ENCODE measurements at places on chromosomes 5 and 9.

DNA sequence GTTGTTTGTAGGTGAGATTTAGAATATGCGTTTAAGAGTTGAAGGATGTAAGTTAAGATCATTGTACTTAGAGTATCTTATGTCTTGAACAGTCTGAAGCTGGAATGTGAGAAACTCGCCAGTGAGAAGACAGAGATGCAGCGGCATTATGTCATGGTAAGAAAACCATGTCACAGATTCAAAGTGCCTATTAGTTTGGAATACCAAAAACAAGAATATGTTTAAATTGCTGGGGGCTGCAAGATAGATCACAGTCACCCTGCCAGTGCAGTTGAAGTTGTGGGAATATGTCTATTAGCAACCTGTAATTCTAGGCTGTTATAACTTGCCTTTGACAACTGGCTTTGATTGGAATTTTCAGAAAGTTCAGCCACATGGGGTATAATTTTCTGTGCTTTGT lies 3.0 kb downstream of the TLE4 start:
- no peak for DNase-seq

DNA sequence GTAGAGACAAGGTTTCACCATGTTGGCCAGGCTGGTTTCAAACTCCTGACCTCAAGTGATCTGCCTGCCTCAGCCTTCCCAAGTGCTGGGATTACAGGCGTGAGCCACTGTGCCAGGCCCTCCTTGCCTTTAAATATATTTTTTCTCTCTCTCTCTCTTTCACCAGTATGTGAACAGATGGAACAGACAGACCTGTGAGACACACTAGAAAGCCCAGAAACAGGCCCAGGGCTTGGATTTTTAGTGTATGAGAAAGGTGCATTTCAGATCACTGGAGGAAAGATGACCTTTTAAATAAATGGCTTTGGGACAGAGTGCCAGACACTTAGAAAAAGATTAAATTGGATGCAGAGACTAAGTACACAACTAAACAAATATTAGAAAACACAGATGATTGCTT lies 3.1 kb downstream of the RASGEF1C start:
- DNase-seq = no peak

- DNase-seq = no peak
Measured at GRCh38 chr5:18686253-18686652, 1052.0 kb downstream of the TAF11L14 start.

- no peak for DNase-seq
Measured at GRCh38 chr5:134555223-134555889, 29.9 kb downstream of the JADE2 start.

DNA sequence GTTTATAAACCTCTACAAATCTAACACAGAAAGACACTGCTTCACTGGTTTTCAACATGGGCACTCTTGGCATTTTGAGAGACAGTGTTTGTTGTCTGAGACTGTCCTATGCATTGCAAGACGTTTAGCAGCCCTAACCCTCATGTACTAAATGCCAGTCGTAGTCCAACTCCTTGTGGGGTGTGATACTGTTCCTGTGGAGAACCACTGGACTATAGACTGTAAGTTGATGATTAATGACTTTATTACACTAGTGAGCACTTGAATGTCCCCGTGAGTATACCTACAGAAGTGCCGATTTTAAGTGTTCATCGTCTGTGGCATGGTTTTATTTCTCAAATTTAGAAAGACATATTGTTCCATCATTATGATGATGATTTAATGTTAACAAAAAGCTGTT lies 46.2 kb downstream of the RECK start:
- no peak for DNase-seq

DNA sequence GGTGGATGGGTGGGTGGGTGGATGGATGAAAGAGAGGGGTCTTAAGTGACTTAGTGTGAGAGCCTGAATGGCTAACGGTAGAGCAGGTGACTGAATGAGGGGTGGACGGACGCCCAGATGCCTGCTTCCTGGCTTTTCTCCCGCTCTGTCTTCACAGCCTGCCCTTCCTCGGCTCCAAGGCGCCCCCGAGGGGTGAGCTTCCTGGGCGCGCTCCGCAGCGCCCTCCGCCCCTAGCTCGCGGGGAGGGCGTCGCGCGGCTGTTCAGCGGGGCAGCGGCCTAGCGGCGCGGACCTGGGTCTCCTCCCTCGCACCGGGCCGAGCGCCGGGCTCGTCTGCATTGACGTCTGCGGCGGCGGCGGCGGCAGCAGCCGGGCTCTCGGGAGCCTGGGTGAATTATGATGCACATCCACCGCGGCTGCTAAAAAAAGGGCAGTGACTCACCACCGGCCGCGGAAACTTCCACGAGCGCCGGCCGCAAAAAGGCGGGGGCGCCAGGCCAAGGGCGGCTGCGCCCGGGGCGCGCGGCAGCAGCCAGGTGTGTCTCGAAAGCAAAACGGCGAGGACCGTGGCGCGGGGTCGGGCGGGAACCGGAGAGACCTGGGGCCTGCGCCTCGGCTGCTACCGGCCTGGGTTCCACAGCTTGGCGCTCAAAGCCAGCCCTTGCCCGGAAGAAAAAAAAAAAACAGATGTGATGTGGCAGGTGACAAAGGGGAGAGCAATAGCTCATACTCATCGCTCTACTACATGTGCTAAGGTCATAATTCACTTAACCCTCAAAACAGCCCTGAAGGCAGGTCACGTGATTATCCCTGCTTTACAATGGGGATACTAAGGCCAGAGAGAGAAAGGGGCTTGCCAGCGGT lies 143.0 kb upstream of the ADRA1B start:
- peak; percentile 15 for DNase-seq

DNA sequence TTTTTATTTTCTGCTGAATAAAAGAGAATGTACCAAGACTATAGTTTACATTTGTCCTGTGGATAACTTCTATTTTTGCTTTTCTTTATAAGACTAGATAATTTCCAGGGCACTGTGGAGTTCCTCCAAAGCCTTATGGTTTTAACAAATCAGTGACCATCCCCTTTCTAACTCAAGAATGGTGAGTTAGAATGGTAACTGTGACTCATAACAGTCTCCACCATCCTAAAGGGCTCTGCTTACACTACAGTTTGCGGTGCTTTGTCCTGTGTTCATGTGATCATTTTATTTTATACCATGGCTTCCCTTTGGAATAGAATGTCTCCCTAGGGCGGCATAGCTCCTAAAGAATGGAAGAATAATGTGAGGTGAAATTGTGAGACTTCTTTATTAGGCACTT lies 30.2 kb downstream of the WDR36 start:
- no peak for DNase-seq

DNA sequence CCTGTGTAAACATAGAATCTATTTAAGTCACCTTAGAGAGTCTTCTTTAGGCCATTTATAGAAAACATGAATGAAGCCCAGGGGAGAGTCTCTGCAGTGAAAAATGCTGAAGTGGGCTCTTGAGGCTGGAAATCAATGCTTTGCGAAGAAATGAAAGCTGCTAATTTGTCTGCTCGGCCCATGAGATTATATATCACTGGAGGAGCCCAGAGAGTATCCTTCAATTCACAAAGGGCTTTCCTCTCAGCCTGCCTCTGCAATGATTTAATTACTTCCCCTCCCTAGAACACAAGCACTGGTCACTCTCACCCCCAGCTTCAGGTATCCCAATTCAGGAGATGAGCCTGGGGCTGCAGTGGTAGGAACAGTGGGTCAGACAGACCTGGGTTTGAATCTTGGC lies 8.2 kb upstream of the DRD1 start:
- no peak for DNase-seq

DNA sequence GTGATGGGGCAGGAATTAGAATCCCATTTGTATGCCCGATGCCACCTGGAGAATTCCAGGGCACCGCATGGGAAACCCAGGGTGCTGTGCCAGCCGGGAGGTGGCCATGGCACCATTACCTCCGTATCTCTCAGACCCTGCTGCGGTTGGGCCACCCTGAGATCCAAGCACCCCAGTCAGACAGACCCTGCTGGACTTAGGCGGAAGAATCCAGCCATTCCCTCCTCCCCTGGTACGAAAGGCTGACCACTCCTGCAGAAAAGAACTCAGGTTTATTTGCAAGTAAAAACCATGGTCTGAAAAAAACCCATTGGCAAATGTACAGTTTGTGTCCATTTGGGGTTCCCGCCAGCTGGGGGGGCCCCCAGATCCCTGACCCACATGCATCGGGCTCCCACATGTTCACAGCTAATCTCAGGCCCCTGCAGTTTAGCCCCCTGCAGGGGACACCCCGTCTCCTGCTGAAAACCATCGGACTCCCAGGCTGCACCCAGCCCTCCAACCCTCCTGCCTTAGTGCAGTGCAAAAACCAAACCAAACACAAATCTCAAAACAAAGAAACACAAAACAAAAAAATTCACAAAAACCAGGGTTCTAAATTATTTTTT lies 23.6 kb upstream of the SARDH start:
- DNase-seq = no peak

GRCh38 chr9:99326112-99326916 lies 104.2 kb downstream of the SEC61B start:
- no peak for DNase-seq

GRCh38 chr5:80308526-80308925 lies 11.3 kb upstream of the SPZ1 start:
- no peak for DNase-seq

DNA sequence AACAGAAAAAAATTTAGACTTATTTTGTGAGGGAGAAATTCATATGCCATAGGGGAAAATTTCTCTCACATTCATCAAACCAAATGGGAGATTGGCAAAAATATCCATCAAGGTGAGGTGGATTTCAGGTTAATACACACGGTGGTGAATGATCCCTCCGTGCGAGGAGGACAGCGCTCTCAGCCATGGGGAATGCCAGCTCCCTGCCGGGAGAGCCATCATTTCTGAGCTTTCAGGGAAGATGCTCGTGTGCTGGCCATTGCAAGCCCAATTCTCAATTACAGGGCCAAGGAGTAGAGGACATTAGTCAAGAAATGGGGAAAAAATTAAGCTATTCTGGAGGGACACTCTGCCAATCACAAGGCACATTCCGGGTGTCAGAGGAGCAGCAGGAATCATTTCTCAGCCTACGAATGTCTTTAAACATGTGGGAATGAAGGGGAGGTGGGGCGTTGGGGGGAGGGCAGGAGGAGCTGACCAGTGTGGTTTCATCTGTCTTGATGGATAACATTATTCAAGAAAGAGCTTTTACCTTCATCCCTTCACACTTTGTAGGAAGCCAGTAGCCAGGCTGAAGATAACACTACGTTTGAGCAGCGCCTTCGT lies 165.5 kb downstream of the DAB2IP start:
- DNase-seq = no peak

DNA sequence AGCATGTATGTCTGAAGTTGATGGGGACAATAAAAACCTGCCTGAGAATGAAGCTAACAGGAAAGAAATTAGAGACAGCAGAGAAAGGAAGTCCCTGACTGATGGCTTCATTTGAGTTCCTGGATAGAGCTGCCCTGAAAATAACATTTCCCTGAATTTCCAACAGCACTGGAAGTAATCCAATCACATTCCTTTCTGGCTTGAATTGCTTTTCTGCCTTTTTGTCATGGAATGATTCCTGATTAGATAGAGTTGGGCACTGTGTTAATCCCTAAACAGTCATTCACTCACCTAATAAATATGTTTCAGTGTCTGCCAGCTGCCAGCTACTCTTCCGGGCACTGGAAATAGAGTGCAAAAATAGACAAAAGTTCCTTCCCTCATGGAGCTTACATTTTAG lies 30.0 kb upstream of the SH3RF2 start:
- no peak for DNase-seq

DNA sequence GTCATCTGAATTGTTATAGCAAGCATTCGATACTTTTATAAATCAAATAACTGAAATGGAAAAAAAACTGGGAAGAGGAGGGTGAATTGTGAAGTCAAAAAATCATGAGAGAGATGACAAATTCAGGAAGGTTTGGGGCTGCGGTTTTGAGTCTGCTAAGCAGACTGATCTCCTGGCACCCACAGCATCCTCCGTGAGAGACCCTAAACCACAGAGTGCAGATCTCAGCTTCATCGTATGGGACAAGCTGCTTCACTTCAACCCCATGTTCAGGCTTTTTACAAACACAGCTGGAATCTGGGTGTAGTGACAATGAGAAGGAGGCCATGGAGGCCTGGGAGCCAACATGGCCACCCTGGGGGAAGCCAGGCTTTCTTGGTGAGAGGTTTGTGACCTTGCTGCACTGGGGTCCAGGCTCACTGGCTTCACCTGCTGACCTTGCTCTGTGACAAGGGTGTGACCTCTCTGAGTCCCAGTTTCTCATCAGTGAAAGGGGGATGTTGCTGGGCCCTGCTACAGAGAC lies 19.4 kb downstream of the USP20 start:
- DNase-seq = no peak

- no peak for DNase-seq
Measured at GRCh38 chr9:104988539-104988938, 60.6 kb upstream of the ABCA1 start.
